ENCODE measurements at places on chromosomes 5 and 9. TPM values are rescaled to one million over a fixed set of nuclear protein-coding genes. Genes with fewer than 3 reads are reported as not detected.

GRCh38 chr5:150164211-150164980 lies 2.2 kb upstream of the CDX1 start:
- H3K27me3 ChIP-seq = peaks cover 15% of the 10 kb centered on the region
- no peak for DNase-seq
- no peak overlapping the region for H3K4me3 ChIP-seq
- H3K36me3 ChIP-seq = no peaks in the 10 kb centered on the region
- H3K27ac ChIP-seq = peak overlapping the region; percentile 16

- peaks cover 23% of the 10 kb centered on the region for H3K4me1 ChIP-seq
- no peaks in the 10 kb centered on the region for H3K27me3 ChIP-seq
- H3K4me3 ChIP-seq = no peak overlapping the region
- no peaks in the 10 kb centered on the region for H3K36me3 ChIP-seq
- peak overlapping the region; percentile 86 for H3K27ac ChIP-seq
Observed at GRCh38 chr5:150410524-150411244, 2.0 kb downstream of the CD74 start.

DNA sequence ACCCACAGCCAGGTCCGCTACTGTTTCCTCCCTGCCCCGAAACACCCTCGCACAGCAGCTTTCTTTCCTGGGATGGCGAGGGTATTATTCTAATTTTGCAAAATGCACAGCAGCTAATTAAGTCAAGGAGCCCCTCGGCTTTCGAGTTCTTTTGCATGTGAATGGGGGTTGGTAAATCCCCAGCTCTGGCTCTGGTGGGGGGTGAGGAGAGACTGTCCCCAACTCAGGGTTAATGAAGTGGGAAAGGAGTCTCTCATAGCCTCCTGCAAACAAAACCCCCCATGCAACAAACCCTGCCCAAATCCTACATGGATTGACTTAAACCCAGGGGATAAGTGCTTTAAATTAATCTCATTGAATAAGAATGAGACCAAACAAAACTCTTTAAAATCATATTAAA lies 8.8 kb downstream of the BARHL1 start:
- peaks cover 18% of the 10 kb centered on the region for H3K36me3 ChIP-seq
- peaks cover 8% of the 10 kb centered on the region for H3K4me1 ChIP-seq
- H3K4me3 ChIP-seq = no peak overlapping the region
- no peak for DNase-seq
- peaks cover 53% of the 10 kb centered on the region for H3K27me3 ChIP-seq
- no peak overlapping the region for H3K27ac ChIP-seq

DNA sequence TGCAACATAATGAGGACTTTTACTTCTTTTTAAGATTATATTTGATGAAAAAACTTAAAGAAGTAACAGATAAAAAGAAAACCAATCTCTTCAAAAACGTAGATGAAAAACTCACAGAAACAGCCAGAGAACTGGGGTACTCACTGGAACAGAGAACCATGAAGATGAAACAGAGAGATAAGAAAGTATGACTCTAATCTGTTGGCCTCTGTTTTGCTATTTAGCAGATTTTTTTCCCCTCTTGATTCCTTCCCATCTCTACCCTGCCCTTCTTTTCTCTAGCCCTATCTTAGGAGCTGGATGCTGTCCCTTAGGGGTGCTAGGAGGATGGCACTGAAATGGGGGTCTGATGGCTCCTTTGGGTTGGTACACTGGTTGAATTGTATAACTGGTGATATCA lies 97.5 kb upstream of the FREM1 start:
- no peak for DNase-seq
- H3K36me3 ChIP-seq = no peaks in the 10 kb centered on the region
- no peak overlapping the region for H3K27ac ChIP-seq
- no peaks in the 10 kb centered on the region for H3K27me3 ChIP-seq

- H3K27me3 ChIP-seq = no peaks in the 10 kb centered on the region
- H3K4me3 ChIP-seq = no peak overlapping the region
- peaks cover 16% of the 10 kb centered on the region for H3K4me1 ChIP-seq
- H3K27ac ChIP-seq = peak overlapping the region; percentile 71
Observed at GRCh38 chr9:131635285-131635684, 90.0 kb downstream of the PRRT1B start.

DNA sequence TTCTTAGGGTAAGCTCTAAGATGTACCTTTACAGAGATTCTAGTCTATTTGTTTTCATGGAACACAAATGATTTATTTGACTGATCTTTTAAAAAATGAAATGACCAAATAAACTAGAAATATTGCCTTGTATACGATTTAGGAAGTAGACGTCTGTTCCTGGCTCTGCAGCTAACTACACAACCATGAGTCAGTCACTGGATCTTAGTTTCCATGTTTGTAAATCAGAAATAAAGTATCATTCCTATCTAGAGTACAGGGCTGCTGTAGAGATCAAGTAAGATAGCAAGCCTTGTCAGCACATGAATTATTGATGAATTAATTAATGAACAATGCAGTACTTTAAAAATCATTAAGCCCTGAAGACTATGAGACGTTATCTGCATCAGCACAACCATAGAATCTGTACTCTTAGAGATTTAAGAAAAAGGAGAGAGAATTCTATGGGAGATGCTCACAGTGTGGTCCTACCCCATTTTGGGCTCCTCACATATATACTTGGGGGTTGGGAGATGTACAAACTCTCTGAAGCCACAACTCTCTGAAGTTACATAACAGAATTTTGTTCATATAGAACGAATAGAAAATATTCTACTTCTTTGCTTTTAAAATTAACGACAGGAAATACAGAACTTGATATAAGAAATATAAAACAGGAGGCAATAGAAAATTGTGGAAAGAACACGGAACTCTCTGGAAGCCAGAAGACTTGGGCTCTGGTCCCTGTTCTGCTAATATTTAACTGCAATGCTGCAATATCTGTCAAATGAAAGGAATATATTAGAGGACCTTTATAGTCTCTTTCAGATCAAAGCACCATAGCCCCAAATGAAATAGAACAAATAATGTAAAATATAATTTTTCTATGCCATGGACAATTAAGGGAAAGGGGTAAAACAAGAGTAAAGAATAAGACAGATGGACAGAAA lies 48.4 kb upstream of the HNRNPA0 start:
- no peak overlapping the region for H3K4me3 ChIP-seq
- no peak for DNase-seq
- no peak overlapping the region for H3K27ac ChIP-seq
- no peaks in the 10 kb centered on the region for H3K27me3 ChIP-seq
- H3K4me1 ChIP-seq = peaks cover 8% of the 10 kb centered on the region

- DNase-seq = peak; percentile 21
- peak within 1 kb of the TSS; percentile 92 for H3K27ac ChIP-seq
- H3K4me3 ChIP-seq = peak within 1 kb of the TSS; percentile 78
- no peaks in the 10 kb centered on the region for H3K36me3 ChIP-seq
- peaks cover 22% of the 10 kb centered on the region for H3K4me1 ChIP-seq
Observed at GRCh38 chr9:93576258-93577077, at the start of gene PHF2. TSS of gene PHF2 (plus strand) at chr9:93576584. CDS start at chr9:93576774, 190 bp downstream.

- no peak overlapping the region for H3K27ac ChIP-seq
- H3K4me1 ChIP-seq = no peaks in the 10 kb centered on the region
- no peak for DNase-seq
Observed at GRCh38 chr5:3375586-3376311, 219.9 kb upstream of the IRX1 start.

GRCh38 chr9:95645992-95646391 lies 129.2 kb upstream of the PTCH1 start:
- no peak overlapping the region for H3K27ac ChIP-seq
- H3K36me3 ChIP-seq = no peaks in the 10 kb centered on the region
- no peak overlapping the region for H3K4me3 ChIP-seq
- no peaks in the 10 kb centered on the region for H3K4me1 ChIP-seq
- no peaks in the 10 kb centered on the region for H3K27me3 ChIP-seq

DNA sequence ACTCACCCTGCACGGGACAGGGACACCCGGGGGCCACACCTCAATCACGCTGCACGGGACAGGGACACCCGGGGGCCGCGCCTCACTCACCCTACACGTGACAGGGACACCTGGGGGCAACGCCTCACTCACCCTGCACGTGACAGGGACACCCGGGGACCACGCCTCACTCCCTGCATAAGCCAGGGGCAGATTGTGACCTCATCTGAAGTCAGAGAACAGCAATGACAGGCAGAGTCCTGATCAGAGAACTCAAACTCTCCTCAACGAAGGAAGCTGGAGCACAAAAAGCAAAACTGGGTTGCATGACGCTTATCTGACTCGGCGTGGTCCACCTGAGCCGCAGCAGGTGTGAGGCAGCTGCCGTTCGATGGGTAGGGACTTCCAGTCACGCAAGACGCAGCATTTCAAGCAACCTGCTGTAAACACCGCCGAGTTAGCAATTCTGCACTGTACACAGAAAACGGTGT lies 3.2 kb downstream of the TERT start:
- DNase-seq = no peak
- H3K27me3 ChIP-seq = peaks cover 29% of the 10 kb centered on the region
- no peaks in the 10 kb centered on the region for H3K4me1 ChIP-seq
- no peak overlapping the region for H3K27ac ChIP-seq
- no peak overlapping the region for H3K4me3 ChIP-seq
- no peaks in the 10 kb centered on the region for H3K36me3 ChIP-seq

DNA sequence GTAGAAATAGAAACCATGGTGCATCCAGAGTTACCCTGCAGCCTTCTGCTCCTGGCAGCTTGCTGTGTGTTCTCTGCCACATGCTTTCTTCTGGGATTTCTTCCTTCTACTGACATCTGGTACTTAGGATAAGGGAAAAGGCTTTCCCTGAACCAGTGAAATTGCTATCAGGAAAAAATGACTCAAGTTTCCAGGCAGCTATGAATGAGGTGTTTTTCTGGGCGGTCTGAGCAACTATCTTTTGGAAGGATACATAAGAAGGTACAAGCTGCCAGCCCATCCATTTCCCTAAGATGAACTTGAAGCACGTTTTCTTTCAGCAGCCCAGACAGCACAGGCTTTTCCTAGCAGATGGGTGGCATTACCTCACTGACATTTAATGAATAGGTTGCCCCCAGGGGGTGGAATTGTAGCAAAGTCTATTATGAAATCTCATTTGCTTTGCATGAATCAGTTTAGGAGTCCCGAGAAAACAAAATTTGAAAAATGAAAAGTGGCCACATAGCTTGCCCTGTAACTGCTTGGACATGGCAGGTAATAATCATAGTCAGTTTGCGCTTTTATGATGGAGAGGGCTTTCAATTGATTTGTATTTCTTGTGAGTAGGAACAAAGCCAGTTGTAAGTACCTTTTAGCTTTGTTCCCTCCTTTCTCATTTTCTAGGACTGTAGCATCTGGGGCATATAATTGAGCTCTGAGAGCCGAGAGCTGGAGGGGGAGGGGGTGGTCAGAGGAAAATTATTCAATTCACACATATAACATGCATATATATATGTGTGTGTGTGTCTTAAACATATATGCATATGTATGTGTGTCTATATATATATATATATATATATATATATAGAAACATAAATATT lies 108.5 kb downstream of the C9orf152 start:
- H3K27ac ChIP-seq = no peak overlapping the region
- no peak overlapping the region for H3K4me3 ChIP-seq
- H3K36me3 ChIP-seq = no peaks in the 10 kb centered on the region
- no peaks in the 10 kb centered on the region for H3K27me3 ChIP-seq
- H3K4me1 ChIP-seq = peaks cover 13% of the 10 kb centered on the region

GRCh38 chr5:68375540-68375939 lies 160.0 kb downstream of the PIK3R1 start:
- no peaks in the 10 kb centered on the region for H3K4me1 ChIP-seq
- no peak for DNase-seq
- H3K36me3 ChIP-seq = no peaks in the 10 kb centered on the region
- no peak overlapping the region for H3K4me3 ChIP-seq

DNA sequence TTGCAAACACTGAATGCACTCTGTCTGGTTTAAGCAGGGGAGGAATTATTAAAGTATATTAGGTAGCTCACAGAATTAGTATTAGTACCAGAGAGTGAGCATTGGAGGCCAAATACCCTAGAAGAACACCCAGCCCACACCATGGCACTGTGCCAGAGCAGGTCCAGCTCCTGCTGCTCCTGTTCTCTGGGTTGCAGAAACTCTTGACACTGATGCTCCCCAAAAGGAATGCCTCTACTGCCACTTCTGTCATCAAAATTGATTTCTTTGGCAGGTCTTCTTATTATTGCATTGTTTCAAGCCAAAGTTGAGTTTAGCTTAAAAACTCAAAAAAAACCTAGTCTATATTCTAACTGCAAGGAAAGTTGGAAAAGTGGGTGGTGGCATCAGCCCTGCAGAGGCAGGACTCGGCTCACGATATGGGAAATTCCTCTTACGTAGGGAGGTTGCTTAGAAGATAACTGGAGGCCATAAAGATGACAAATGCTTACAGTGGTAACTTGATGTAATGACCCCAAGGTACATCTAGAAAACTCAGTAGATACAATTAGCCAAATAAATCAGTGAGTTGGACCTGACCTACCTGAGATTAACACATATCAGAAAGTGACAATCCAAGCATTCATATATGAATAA lies 123.4 kb downstream of the CD180 start:
- H3K36me3 ChIP-seq = no peaks in the 10 kb centered on the region
- no peak overlapping the region for H3K27ac ChIP-seq
- no peaks in the 10 kb centered on the region for H3K4me1 ChIP-seq
- H3K27me3 ChIP-seq = no peaks in the 10 kb centered on the region
- H3K4me3 ChIP-seq = no peak overlapping the region

DNA sequence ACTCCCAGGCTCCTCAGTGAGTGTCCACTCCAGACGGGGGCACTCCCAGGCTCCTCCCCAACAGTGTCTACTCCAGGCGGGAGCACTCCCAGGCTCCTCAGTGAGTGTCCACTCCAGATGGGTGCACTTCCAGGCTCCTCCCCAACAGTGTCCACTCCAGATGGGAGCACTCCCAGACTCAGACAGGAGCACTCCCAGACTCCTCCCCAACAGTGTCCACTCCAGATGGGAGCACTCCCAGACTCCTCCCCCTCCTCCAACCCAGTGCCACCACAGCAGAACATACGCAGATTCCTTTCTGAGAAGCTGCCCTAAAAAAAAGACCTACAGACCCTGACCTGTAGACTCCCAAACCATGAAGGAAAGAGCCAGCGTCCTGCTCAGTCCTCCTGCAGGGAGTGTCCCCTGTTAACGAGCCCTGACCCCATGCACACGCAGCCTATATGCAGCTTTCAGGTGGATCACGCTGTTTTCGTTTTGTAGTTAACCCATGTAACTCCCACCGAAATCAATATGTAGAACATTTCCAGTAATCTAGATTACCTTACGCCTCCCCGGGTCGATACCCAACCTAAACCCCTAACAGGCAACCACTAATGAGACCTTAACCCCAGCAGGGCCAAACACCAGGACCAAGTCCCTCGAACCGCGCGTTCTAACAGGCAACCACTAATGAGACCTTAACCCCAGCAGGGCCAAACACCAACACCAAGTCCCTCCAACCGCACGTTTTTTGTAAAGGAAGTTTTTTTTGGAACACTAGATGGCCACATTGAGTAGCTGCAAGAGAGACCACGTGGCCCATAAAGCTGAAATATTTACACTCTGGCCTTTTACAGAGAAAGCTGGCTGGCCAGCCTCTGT lies 15.7 kb downstream of the PNPLA7 start:
- no peak overlapping the region for H3K4me3 ChIP-seq
- no peaks in the 10 kb centered on the region for H3K36me3 ChIP-seq
- no peaks in the 10 kb centered on the region for H3K27me3 ChIP-seq
- peaks cover 9% of the 10 kb centered on the region for H3K4me1 ChIP-seq
- no peak overlapping the region for H3K27ac ChIP-seq

Gene CREBRF
- 5.3 TPM for polyA plus RNA-seq

Gene JAKMIP2
- polyA plus RNA-seq = 1.6 TPM

Gene CA9
- 1.4 TPM for polyA plus RNA-seq

Gene P4HA2
- 11.6 TPM for polyA plus RNA-seq

Gene FOXE1
- not detected for polyA plus RNA-seq

Gene GFRA3
- polyA plus RNA-seq = 0.40 TPM

Gene GLIPR2
- polyA plus RNA-seq = 24.3 TPM

Gene KIAA1958
- polyA plus RNA-seq = 11.6 TPM

Gene FBXO10
- polyA plus RNA-seq = 7.4 TPM
